ENCODE measurements at places on chromosomes 11 and 22.

DNA sequence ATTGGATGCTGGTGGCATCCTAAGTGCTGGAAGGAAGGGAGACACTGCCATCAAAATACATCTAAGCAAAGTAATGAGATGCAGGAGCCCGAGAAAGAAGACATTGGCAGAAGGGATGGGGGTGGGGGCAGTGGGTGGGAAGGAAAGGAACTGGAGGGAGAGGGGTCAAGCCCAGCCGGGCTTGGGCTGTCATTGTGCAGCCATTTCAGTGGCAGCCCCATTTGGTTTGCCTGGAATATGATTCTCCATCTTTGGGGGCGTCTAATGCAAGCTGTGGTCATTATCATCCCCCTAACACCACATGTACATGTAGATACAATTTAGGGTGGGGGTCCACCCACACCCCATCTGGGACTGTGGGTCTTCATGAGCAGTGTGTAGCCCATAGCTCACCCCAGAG lies 13.9 kb upstream of the ACCSL start:
- no peak for DNase-seq

- DNase-seq = no peak
Measured at GRCh38 chr11:44604171-44604581, 38.7 kb downstream of the CD82 start.

DNA sequence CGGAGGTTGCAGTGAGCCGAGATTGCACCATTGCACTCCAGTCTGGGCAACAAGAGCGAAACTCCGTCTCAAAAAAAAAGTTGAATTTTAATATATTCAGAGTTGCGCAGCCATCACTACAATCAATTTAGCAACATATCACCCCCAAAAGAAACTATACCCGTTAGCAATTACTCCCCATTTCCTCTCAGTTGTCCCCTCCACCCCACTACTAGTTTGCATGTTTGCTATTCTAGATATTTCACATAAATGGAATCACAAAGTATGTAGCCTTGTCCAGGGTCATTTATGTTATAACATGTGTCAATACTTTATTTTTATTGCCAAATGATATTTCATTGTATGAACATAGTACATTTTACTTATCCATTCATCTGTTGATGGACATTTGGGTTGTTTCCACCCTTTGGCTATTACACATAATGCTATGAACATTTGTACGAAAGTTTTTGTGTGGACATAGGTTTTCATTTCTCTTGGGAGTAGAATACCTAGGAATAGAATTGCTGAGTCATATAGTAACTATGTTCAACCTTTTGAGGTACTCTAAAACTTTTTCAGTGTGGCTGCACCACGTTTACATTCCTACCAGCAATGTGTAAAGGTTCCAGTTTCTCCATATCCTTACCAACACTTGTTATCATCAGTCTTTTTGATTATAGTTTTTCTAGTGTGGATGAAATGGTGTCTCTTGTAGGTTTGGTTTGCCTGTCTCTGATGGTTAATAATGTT lies 2.2 kb downstream of the ZNF143 start:
- peak; percentile 42 for DNase-seq

GRCh38 chr11:45180848-45181192 lies 34.4 kb downstream of the PRDM11 start:
- peak; percentile 57 for DNase-seq

DNA sequence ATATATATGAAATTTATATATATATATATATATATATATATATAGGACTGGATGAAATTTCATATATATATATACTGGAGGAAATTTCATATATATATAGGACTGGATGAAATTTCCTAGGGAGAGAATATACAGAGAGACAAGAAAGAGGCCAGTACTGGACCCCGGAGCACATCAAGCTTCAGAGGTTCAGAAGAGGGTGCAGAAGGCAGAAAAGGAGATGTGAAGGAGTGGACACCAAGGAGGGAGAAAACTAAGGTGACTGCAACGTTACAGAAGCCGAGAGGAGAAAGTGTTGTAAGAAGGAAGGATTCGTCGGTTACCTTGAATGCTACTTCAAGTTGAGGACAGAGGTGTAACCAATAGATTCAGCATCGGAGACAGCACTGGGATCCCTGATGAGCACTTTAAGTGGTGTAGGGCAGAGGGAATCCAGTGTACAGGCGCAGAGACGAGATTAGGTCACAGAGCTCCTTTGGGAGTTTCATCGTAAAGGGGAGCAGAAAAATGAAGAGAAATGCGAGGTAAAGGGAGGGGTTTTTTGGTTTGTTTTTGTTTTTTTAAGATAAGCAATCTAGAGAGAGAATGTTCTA lies 8.5 kb upstream of the TPH1 start:
- DNase-seq = no peak

DNA sequence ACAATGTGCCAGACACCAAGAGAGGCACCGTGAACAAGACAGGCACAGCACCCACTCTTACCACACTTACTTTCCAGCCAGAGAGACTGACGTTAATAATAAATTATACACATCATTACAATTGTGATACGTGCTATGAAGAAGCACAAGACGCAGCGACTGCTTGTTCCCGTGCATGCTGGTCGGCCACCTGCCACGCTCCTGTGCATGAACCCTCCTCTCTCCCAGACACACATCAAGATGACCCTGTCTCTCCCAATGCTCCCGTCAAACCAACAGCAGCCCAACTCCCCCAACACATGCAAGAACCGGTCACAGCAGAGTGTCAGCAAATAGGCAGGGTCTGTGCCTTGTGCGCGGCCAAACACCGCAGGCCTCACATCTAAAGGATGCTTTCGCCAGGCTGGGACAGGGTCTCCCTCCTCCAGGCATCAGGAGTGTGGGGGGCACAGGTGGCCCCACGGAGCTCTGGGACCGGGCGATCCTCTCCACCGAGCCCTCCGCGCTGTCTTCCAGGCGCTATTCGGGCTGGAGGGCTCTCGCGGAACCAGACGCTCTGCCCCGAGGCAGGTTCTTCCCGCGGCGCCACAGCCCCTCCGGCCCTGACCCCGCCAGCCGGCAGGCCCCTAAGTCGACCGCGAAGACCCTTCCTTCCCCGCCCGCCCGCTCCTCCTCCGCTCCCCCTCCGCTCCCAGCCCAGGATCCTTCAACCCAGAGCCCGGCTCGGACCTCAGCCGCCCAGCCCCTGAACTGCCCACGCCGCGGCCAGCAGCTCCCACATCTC lies 533 bp downstream of the SERGEF start:
- DNase-seq = no peak

DNA sequence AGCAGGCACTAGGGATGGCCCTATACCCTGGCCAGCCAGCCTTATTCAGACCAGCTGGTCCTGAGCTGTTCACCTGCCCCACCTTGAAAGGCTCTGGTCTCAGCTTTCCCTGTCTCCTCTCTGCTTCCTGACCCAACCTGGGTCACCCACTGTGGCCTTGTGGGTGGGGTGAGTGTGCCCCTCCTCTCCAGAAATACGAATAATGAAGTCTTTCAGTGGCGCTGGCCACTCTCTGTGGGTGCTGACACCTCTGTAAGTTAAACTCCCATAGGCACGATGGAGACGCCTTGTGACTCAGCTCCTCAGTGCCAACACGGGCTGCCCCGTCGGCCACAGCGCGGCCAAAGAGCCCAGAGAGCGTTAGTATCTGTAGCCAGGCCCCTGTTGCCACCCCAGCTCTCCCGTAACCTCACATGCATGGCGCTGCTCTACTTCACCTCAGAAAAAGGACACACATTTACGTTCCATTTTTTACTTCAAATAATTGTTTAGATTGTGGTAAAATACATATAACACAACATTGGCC lies 74.6 kb upstream of the SEPTIN5 start:
- no peak for DNase-seq

GRCh38 chr11:25844811-25845210 lies 487.1 kb upstream of the ANO3 start:
- no peak for DNase-seq

- DNase-seq = peak; percentile 29
Measured at GRCh38 chr11:12556155-12556554, 118.1 kb upstream of the TEAD1 start.

- DNase-seq = peak; percentile 64
Measured at GRCh38 chr11:96311120-96311568, 31.9 kb downstream of the MAML2 start.

DNA sequence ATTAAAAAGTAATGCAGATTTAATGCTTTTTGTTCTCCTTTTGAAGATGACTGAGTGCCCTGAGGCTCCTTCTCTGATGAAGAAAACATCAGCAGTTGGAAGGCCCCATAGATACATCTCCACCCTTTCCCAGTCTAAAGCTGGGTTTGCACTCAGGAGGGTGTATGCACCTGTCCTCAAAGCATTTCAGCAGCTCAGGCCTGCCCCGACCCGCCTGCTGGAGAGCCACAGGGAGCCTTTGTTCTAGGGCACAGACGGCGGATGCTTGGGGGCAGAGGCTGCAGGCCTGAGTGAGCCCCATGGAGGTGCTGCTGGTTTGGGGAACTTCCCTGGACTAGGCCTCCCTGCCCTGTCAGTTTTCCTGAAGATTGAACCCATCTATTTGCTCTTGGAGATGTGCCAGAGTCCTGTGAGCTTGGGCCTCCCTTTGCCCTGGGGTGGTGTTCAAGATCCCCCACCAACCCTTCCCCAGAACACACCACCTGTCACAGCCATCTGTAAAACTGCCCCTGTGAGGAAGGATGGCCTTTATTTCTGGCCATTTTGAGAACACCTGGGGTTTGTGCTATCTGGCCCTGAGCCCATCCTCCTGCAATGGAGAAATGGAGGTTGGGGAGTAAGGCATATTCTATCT lies 160.0 kb downstream of the NAV2 start:
- DNase-seq = no peak

GRCh38 chr22:38148245-38148644 lies 33.4 kb downstream of the PLA2G6 start:
- peak; percentile 52 for DNase-seq

- DNase-seq = no peak
Measured at GRCh38 chr11:31141789-31142188, 227.8 kb downstream of the DCDC1 start.

- DNase-seq = peak; percentile 55
Measured at GRCh38 chr11:6315811-6316425, 4.4 kb downstream of the CAVIN3 start.

- no peak for DNase-seq
Measured at GRCh38 chr22:23270212-23270733, 90.0 kb downstream of the BCR start.

DNA sequence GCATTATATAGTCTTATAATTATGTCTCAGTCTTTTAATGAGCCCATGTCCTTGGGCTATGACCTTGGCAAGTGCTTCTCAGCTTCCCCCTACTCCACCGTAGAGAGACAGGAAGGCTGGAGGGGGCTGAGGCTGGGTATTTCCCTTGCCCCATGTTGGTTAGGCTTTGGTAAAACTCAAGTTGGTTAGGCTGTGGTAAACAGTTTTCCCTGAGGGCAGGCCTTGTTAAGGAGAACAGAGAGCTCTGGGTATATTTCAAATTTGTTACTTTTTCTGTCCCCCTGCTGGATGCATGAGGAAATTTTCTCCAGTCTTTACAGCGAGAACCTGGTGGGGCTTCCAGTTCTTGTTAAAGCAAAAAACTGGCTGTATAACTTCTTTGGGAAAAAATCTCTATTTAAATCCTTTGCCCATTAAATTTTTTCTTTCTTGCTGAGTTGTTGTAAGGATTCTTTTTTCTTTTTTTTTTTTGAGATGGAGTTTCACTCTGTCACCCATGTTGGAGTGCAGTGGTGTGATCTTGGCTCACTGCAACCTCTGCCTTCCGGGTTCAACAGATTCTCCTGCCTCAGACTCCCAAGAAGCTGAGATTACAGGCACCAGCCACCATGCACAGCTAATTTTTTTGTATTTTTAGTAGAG lies 12.2 kb upstream of the DCHS1 start:
- no peak for DNase-seq

DNA sequence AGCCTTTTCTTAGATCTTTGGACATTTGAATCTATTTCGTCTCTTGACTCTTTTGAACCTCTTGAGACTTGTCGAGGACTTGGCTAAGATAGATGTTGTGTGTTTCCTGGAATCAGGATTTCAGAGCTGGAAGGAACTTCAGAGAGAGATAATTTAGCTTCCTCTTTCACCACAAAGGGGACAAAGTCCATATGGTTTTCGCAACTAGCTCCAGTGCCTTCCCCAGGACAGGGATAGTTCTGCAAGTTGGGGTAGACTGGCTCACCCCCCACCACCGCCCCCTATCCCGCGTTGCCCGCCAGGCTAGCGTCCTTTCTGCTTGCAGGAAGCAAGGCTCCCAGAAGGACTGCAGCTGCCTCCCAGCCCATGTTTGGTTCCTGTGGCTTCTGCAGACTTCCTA lies 75.7 kb upstream of the MYO18B start:
- no peak for DNase-seq

DNA sequence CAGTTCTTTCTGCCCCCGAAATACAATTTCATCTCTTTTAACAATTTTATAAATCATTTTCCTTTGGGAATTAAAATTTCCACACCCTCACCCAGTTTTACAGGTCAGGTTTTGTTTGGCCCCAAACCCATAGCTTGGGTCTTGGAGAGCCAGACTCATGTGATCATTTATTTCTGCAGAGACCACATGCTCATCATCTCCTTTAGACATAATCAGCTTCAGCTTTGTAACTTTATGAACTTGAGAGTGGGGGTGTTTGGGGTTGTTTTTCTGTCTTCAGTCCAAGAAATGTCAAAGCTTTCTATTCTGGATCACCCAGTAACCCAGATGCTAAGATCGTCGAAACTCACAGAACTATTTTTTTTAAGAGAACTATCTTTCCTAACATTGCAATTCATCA lies 70.9 kb downstream of the DBX1 start:
- DNase-seq = no peak

GRCh38 chr11:61325649-61326414 lies 7.1 kb downstream of the DDB1 start:
- no peak for DNase-seq

DNA sequence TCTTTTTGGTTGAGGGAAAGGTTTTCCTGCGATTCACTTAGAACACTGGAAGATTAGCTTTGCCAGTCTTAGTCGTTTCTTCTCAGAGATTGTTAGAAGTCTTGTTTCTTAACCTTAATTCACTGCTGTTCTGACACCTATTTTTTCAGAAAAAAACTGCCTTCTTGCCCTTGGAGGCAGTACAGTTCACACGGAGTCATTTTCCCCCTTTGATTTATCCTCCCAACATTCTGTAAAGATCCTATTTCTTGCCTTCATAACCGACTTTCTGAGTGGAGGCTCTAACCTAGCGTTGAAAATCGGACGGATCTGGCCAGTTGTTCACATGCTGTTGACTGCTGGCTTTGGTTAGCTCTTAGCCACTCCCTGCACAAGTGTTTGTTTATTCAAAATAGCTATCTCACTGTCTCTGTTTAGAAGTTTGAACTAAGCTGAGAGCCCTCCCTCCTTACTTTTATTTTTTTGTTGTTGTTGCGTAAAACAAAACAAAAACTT lies 737 bp downstream of the BCL2L13 start:
- DNase-seq = no peak

GRCh38 chr11:33622186-33622585 lies 78.4 kb downstream of the C11orf91 start:
- no peak for DNase-seq

- no peak for DNase-seq
Measured at GRCh38 chr22:25656724-25657123, 85.3 kb upstream of the MYO18B start.

DNA sequence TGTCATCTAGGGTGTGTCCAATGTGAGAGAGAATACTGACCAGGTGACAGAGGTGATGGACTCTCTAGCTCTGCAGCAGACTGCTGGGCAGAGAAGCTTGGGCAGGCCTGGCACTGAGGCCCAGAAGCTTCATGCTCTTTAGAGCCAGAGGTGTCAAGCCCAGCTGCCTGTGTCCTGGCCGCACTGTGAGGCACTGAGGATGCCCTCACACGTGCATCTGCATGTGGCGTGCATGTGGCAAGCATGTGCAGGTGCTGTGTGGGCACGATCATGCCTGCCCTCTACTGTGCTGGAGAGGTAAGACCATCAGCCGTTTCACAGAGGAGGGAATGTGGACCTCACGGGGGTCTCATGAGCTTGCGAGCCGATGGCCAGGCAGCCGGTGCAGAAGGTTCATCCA lies 15.8 kb upstream of the TXNRD2 start:
- no peak for DNase-seq

- no peak for DNase-seq
Measured at GRCh38 chr22:17402293-17402692, 33.0 kb downstream of the CECR2 start.
